ENCODE measurements at places on chromosomes 2 and 18.

DNA sequence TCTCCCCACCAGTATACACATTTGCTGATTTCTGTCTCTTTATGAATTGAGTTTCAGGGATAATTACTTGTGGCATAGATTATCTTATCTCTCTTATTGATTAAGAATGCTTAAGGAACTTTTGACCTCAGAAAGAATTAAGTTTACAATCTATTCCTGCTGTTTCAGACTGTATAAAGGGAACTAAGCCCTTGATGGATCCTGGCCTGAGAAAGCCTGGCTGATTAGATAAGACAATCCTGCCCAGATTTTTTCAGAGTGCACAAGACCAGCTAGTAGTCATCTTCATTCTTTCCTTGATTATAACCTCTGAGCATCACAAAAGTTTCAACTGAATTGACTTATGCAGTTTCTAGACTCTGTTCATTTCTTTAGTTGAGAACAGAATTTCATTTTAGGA is 22.7 kb upstream of the TFPI start:
- no peak for DNase-seq

DNA sequence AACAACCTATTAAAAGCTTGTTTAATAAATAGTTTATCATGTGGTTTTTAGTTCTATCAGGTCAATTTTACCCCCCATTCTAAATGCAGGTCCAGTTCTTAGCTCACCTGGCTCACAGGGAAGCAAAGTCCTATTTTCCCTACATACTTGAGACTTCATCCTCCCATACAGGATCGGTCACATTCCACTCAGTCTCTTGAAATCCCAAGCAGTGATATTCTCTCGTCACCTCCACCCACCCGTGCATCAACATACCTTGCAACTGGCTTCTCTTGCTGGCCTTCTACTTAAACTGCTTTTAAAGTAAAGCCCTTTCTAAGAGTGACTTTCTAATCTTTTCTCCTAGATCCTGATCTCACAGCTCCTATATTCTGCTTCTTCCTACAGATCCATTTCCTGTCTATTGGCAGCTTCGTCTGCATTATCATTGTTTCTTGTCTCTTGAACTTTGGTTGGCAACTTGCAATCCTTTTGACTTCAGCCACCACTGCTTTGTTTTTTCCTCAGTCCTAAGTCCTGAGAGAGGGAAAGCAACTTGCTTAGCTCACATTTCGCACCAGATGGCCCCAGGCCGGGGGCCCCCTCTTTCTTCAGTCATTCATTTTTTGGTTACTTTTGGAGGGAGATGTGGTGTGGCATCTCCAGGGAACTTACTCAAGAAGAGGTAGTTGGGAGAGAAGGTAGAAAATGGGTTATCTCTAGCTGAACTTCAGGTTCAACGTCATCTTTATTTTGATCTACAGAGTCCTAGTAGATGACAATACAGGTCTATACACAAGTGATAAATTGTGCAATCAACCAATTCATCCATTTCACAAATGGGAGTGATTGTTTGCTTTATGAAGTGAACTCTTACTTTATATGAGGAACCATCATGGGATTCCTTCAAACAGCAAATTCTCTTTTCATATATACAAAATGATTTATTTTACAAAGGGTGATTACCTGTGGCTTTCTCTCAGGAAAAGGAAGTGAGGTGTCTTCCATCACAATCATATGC is 23.9 kb upstream of the NCOA1 start:
- no peak for DNase-seq

GRCh38 chr18:23320709-23321236 is 132.3 kb upstream of the RIOK3 start:
- DNase-seq = no peak

DNA sequence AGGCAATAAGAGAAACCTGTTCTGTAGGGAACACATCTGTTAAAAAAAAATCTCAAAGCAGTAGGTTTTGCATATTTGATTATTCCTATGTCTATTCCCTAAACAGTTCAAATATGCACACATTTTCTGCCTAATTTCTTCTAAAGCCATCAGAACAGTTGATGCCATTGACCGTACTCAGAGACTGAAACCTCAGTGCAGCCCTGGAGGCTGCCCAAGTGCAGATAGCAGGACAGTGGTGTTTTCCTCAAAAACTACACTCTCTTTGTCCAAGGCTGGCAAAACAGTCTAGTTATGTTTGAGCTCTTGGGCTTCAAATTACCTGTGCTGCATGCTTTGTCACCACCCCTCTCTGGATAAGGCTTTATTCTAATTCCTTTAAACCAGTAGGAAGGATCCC is 23.3 kb upstream of the NFE2L2 start:
- DNase-seq = no peak

DNA sequence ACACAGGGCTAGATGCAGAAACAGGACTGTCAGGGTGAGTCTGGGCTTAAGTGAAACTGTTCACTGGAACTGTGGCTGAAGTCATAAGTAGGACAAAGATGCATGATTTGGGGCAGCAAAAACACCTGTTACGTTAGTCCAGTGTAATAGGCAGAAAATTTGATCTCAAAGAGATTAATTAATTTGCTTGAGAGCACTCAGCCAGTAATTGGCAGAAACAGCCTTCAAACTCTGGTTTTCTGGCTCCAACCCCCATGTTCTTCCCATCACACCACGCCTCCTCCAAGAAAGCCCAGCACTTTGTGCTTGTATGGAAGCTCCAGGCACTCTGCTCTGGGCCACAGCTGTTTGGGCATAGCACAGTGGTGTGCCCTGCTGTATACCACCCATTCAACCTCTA is 54.0 kb downstream of the CNTNAP5 start:
- DNase-seq = no peak

Data from ureter (tissue), 1 donor.